ENCODE measurements at places on chromosomes 1 and 21. TPM values are rescaled to one million over a fixed set of nuclear protein-coding genes. Genes with fewer than 3 reads are reported as not detected.

The FCRL2 gene
- not detected for total RNA-seq

The PAPPA2 gene
- total RNA-seq, result 4.1 TPM

The RPS6KC1 gene
- 33.5 TPM for total RNA-seq

The KIAA0040 gene
- under 0.01 TPM for total RNA-seq

The NCAM2 gene
- 8.5 TPM for total RNA-seq

The HTR6 gene
- total RNA-seq, result not detected

The ADGRB2 gene
- 7.4 TPM for total RNA-seq

The NASP gene
- total RNA-seq, result 37.2 TPM

The FRRS1 gene
- total RNA-seq, result 27.0 TPM

The BROX gene
- total RNA-seq, result 52.6 TPM

The PRR9 gene
- not detected for total RNA-seq

The GPR161 gene
- total RNA-seq, result 18.7 TPM

GRCh38 chr1:174837386-174837785, 162.4 kb upstream of the CACYBP start:
- no peaks in the 10 kb centered on the region for H3K4me1 ChIP-seq
- no peak overlapping the region for H3K4me3 ChIP-seq
- no peaks in the 10 kb centered on the region for H3K27me3 ChIP-seq
- H3K36me3 ChIP-seq, result no peaks in the 10 kb centered on the region
- H3K27ac ChIP-seq, result no peak overlapping the region

- no peaks in the 10 kb centered on the region for H3K27me3 ChIP-seq
- no peak overlapping the region for H3K4me3 ChIP-seq
- H3K27ac ChIP-seq, result no peak overlapping the region
- DNase-seq, result no peak
- H3K4me1 ChIP-seq, result no peaks in the 10 kb centered on the region
- no peaks in the 10 kb centered on the region for H3K36me3 ChIP-seq
These were observed 519.2 kb upstream of the B3GALT2 start for GRCh38 chr1:193705554-193705981.

GRCh38 chr1:193083365-193084088, 21.7 kb downstream of the GLRX2 start:
- H3K4me3 ChIP-seq, result no peak overlapping the region
- no peak for DNase-seq
- H3K27ac ChIP-seq, result no peak overlapping the region
- peaks cover 3% of the 10 kb centered on the region for H3K36me3 ChIP-seq

GRCh38 chr1:212141404-212141803, 105.9 kb downstream of the DTL start:
- no peaks in the 10 kb centered on the region for H3K36me3 ChIP-seq
- H3K27me3 ChIP-seq, result no peaks in the 10 kb centered on the region
- H3K4me1 ChIP-seq, result no peaks in the 10 kb centered on the region
- no peak overlapping the region for H3K27ac ChIP-seq
- no peak overlapping the region for H3K4me3 ChIP-seq

- no peaks in the 10 kb centered on the region for H3K36me3 ChIP-seq
- DNase-seq, result no peak
- H3K4me3 ChIP-seq, result no peak overlapping the region
- no peaks in the 10 kb centered on the region for H3K4me1 ChIP-seq
- no peaks in the 10 kb centered on the region for H3K27me3 ChIP-seq
- no peak overlapping the region for H3K27ac ChIP-seq
These were observed 868.5 kb downstream of the BRINP3 start for GRCh38 chr1:189609167-189609566.

DNA sequence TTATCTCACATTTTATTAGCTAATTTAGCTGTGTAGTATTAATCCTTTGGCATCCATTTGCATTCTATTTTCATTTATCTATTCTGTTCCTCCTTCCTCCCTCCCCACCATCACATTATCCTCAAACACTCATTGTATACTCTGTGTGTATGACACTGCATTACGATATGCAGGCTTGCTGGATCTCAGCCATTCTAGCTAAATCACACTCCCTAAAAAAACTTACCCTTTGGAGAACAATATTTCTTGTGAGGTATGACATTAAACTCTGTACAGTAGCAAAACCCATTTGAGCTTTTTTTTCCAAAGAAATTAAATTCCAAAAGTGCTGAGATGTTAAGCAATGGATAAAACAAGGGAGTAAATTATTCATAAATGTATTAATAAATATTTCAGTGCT, 11.4 kb upstream of the RAB3GAP2 start:
- no peaks in the 10 kb centered on the region for H3K4me1 ChIP-seq
- no peak overlapping the region for H3K27ac ChIP-seq

DNA sequence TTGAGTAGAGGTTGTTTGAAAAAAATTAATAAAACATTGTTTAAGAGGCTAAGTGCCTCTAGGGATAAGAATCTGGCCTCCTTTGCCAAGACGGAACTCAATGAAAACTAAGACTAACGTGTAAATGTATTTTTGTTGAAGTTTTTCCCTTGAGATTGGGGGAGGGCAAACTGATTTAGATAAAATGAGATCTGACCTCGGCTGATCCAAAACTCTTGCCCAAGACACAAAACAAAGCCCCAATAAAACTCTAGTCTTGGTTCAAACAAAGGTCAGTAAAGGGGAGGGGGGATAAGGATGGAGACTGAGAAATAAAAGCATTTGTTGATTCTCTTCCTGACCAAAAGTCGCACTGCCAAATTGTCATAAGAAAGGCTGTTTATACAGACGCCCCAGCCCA, 134.8 kb upstream of the DPT start:
- no peaks in the 10 kb centered on the region for H3K36me3 ChIP-seq
- H3K4me3 ChIP-seq, result no peak overlapping the region
- no peaks in the 10 kb centered on the region for H3K27me3 ChIP-seq
- H3K27ac ChIP-seq, result no peak overlapping the region
- DNase-seq, result no peak

DNA sequence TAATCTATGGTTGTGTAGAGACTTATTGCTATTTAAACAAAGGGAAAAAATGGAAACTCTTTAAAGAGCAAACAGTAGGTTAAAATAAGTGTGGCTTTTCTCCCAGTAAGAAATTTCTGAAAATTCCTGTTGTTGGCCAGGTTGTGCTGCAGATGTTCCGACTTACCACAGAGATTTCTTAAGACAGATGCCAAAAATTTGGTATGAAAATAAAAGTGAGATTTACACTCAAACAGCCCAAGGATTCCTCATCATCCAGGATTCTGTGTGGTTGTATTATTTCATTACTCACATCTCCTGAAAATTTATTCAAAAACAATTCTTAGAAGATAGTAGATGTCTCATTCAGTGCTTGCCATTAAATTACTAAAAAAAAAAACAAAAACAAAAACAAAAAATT, 296.7 kb upstream of the PTBP2 start:
- H3K4me3 ChIP-seq, result no peak overlapping the region
- H3K4me1 ChIP-seq, result no peaks in the 10 kb centered on the region
- no peaks in the 10 kb centered on the region for H3K27me3 ChIP-seq
- peak; percentile 75 for DNase-seq
- no peak overlapping the region for H3K27ac ChIP-seq

GRCh38 chr1:200938955-200939354, 44.3 kb downstream of the INAVA start:
- no peak overlapping the region for H3K4me3 ChIP-seq
- no peaks in the 10 kb centered on the region for H3K4me1 ChIP-seq
- DNase-seq, result no peak

DNA sequence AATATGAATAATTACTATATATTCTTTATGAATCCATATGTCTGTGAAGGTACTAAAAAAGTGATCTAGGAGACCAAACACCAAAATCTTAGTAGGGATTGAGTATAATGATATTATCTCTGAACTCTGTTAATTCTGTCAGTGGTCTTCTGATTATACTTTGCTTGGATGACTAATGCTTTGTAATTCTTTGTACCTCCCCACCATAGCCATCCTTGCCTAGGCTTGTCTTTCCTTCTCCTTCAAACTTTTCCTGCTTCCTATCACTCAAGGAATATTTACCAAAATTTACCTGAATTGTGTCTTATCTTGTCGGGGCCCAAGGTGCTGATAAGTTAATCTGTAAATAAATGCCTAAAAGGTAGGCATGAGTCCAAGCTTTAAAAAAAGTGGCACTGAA, 845 bp upstream of the RGS5 start:
- H3K4me1 ChIP-seq, result peaks cover 4% of the 10 kb centered on the region
- no peak overlapping the region for H3K27ac ChIP-seq
- H3K4me3 ChIP-seq, result no peak overlapping the region
- H3K27me3 ChIP-seq, result no peaks in the 10 kb centered on the region
- no peaks in the 10 kb centered on the region for H3K36me3 ChIP-seq

GRCh38 chr1:117364240-117364639, 3.0 kb upstream of the MAN1A2 start:
- no peaks in the 10 kb centered on the region for H3K36me3 ChIP-seq
- DNase-seq, result no peak
- no peak overlapping the region for H3K27ac ChIP-seq

- no peak overlapping the region for H3K4me3 ChIP-seq
- H3K36me3 ChIP-seq, result no peaks in the 10 kb centered on the region
- no peaks in the 10 kb centered on the region for H3K4me1 ChIP-seq
- peak; percentile 89 for DNase-seq
- H3K27me3 ChIP-seq, result no peaks in the 10 kb centered on the region
These were observed 107.3 kb downstream of the UCHL5 start for GRCh38 chr1:192951691-192952460.

- H3K27ac ChIP-seq, result no peak overlapping the region
- H3K27me3 ChIP-seq, result peaks cover 77% of the 10 kb centered on the region
- no peaks in the 10 kb centered on the region for H3K36me3 ChIP-seq
- no peak for DNase-seq
These were observed 11.8 kb downstream of the SIM2 start for GRCh38 chr21:36710729-36711048.

DNA sequence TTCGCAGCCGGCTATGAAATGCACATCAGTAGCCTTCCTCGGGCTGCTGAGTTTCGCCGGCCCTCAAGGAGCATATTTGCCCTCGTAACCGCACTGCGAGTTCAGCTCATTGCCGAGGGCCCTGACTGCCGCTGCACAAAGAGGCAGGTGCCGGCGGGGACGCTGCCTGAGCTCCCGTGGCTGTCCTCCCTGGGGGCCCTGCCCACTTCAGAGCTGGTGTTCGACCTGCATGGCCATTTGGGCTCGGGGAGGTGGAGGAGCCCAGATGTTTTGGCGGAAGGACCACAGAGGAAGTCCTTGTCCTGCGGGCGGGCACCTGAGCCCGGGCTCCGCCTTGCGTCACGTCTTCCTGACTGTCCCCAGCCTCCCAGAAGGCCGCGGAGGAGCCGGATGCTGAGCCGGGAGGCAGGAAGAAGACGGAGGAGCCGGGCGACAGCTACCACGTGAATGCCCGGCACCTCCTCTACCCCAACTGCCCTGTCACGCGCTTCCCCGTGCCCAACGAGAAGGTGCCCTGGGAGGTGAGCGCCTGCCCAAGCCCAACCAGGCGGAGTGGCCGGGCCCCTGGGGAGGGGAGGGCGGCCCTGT, 29.9 kb upstream of the LRRC3 start:
- H3K27me3 ChIP-seq, result no peaks in the 10 kb centered on the region
- H3K4me3 ChIP-seq, result no peak overlapping the region
- no peak overlapping the region for H3K27ac ChIP-seq
- DNase-seq, result no peak

DNA sequence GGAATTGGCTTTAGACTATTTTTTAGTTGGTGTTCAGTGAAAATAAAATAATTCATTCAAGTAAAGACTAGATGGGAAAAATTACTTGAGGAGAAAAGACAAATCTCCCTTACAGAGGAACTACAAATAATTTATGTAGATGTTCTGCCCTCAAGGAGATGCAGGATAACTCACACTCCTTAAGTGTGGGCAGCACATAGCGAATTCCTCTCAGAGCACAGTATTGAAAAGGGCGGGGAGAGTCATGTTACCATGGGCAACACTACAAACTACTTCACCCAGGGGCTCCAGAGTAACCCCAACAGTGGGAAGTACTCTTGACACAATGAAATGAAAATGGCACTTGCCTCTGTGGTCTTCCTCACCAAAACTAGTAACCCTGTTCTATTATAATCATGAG, 20.6 kb upstream of the LAMC2 start:
- H3K4me3 ChIP-seq, result no peak overlapping the region
- H3K36me3 ChIP-seq, result no peaks in the 10 kb centered on the region
- no peaks in the 10 kb centered on the region for H3K27me3 ChIP-seq
- DNase-seq, result no peak

DNA sequence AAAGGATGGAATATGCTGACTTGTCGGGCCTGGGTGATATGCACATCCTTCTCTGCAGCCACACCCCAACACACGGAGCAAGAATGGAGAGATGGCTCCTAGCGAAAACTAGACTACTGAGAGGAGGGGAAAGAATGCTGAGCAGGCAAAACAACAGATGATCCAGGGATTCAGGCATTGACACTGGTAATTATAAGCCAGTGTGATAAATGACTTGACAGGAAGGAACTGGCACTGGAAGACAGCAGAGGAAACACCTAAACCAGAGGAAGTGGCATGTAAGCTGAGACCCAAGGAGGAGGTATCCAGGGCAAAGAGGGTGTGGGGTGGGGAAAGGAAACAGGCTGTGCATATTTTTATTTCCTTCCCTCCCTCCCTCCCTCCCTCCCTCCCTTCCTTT, 31.7 kb upstream of the KHDRBS1 start:
- H3K27ac ChIP-seq, result no peak overlapping the region
- DNase-seq, result no peak
- H3K27me3 ChIP-seq, result no peaks in the 10 kb centered on the region
- H3K36me3 ChIP-seq, result no peaks in the 10 kb centered on the region

GRCh38 chr1:241627453-241628259, 12.5 kb downstream of the CHML start:
- H3K36me3 ChIP-seq, result no peaks in the 10 kb centered on the region
- H3K27ac ChIP-seq, result no peak overlapping the region
- no peaks in the 10 kb centered on the region for H3K27me3 ChIP-seq
- no peak overlapping the region for H3K4me3 ChIP-seq
- H3K4me1 ChIP-seq, result no peaks in the 10 kb centered on the region

- H3K27me3 ChIP-seq, result no peaks in the 10 kb centered on the region
- H3K4me1 ChIP-seq, result peaks cover 29% of the 10 kb centered on the region
- no peak for DNase-seq
These were observed 250.5 kb upstream of the DUSP10 start for GRCh38 chr1:221992427-221992826.

DNA sequence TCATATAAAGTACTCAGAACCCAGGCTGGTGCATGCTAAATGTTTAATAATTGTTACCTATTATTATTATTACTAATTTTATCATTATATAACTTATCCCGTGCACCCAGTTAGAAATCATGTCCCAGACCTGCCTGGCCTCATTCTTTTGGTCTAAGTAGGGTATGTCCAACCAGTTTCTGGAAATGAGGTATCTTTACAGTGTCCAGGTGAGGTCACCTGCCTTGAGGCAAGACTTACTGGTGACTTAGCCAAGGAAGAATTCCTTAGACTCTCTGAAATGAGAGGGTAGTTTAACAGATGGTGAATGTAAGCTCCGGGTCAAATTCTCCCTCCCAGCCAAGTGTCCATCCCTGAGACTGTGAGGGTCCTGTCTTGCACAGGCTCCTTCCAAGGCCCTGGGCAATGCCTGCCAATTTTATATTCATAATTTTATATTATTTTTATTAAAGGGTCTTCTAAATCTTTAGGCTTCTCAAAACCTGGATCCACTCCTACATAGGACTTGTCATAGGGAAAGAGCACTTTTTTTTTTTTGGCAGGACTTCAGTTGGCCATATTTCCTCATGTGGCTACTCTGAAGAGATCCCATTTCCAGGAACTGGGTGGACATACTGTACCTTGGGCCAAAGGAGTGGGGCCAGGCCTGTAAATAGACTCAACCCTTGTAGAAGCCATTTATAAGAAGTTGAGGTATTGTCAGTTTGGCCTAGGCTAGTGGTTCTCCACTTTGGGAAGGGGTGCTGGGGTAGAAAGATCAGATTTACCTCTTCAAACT, 96.7 kb upstream of the KCNA3 start:
- H3K36me3 ChIP-seq, result no peaks in the 10 kb centered on the region
- no peak overlapping the region for H3K4me3 ChIP-seq
- DNase-seq, result no peak
- H3K27me3 ChIP-seq, result peaks cover 4% of the 10 kb centered on the region
- H3K4me1 ChIP-seq, result no peaks in the 10 kb centered on the region

- no peaks in the 10 kb centered on the region for H3K4me1 ChIP-seq
- no peaks in the 10 kb centered on the region for H3K27me3 ChIP-seq
- H3K36me3 ChIP-seq, result peaks cover 4% of the 10 kb centered on the region
- no peak overlapping the region for H3K4me3 ChIP-seq
These were observed 24.7 kb downstream of the VPS45 start for GRCh38 chr1:150092180-150092791.

Measured in fibroblast of lung (primary cell).